ENCODE measurements at places on chromosomes 13 and 19.

- no peak for DNase-seq
These were observed 17.0 kb downstream of the DOCK9 start for GRCh38 chr13:98960606-98961502.

DNA sequence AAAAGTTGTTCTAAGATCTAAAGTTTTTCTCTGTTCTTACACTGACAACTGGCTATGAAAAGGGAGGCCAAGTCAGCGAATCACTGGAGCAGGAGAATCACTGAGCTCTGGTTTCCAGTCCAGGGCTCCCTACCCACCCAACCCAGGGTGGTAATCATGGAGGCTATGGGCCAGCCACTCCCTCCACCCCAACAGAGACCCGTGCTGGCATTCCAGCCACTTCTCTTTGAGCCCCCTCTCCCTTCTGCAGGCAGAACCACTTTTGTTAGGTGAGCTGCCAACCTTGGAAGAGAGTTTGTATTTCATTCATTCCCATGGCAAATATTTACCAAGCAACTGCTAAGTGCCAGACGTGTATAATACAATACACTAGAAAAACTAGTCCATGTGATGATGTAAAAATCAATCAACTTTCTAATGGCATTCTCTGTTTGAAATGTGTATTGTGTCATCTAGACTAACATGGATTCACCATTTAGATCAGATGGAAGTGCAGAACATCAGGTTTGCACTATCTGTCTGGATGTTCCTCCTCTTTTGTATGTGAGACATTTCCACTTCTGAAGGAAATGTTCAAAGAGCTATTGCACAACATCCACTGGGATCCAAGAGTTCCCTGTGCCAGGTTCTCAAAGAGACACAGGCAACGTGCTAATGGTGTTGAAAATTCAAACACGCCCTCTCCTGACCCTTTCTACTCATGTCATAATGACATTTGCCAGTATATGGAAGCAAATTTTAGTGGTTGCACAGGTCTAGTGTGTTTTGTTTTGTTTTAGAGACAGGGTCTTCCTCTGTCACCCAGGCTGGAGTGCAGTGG, 5.3 kb downstream of the MLNR start:
- DNase-seq = no peak

GRCh38 chr13:49980266-49980665, 16.6 kb upstream of the TRIM13 start:
- no peak for DNase-seq

DNA sequence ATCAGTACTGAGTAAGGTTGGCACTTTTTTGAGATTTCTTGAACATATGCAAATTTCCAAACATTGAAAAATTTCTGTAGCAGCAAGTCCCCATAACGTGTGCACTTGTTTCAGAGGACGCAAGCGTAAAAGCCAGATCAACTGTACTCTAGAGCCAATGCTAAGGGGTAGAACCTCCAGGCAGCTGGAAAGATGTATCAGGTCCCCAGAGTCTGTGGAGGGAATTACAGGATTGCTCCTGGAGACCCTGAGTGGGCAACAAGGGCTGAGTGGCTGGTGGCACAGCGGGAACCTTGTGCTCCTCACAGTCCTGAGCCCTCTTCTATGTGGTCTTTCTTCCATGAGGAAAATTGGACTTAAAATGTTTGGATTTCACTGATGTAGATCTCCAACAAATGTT, 53.9 kb upstream of the AMER2 start:
- DNase-seq = no peak

DNA sequence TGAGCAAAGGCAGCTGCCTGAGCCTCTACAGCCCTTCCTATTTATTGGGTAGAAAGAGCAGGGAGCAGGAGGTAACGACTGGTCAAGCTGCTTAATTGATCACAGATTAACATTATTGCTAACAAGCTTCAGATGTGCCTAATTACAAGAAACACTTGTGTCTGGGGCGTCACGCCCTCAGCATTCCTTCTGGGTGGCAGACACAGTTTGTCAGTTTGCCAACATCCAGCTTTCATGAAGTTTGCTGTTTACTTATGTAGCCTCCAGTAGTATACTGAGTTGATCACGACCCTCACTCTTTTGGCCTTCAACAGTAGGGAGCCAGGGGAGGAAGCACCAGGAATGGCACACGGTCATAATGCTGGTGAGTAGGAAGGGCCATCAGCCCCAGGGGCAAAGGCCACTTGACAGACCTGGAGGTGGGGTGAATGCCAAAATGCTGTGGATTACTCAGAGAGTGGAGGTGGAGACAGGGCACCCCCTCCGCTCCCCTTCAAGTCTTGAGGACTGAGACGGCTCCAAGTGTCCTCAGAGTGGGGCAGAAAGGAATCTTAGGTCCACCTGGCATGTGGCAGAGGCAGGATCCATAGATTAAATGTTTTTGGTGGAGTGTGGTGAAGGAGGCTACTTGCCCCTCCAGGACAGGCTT, 34.9 kb upstream of the PSPC1 start:
- DNase-seq = no peak

DNA sequence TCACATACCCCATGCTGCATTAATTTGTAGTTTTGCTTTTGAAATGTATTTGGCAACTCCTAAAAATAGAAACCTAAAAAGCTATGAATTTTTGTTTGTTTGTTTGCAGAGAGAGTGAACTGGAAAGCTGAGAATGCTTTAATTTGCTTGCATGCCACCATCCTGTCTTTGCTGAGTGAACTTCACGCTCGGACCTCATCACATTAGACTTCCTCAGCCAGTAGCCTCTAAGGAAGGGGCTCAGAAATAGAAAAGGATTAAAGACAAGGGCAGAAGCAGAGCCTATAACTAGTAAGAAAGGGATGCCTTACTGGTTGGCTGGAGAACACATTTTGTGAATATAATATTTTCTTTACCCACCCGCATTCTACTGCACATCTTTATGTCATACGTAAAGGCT, 275.1 kb downstream of the DCLK1 start:
- DNase-seq = no peak

- peak; percentile 73 for DNase-seq
These were observed 9.5 kb downstream of the ADAMTSL5 start for GRCh38 chr19:1503089-1503924.

DNA sequence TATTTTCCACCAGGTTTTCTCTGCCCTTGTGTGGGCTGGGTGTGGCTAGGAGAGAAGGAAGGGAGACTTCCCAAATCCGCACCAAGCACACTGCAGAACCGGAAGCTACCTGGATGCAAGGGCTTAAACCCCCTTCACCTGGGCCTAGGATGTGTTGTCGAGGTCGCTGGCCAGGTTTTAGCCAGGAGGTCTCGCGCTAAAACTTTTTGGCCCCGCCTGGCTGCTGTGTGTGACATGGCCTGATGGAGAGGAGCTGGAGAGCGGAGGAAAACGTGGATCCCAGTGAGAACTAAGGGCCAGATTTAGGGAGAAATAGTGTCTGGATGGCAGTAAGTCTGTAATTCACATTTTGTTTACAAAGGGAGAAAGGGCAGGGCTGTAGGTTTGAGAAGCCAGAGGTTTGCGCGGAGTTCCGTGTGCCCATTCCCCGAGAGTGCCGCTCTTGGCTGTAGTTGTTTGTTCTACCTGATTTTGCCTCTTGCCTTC, 3.1 kb upstream of the TSHZ3 start:
- no peak for DNase-seq

- DNase-seq = no peak
These were observed 41.2 kb downstream of the NFIX start for GRCh38 chr19:13036366-13036976.

- DNase-seq = no peak
These were observed 8.4 kb upstream of the ZNF554 start for GRCh38 chr19:2811221-2811722.

- DNase-seq = no peak
These were observed 56.9 kb downstream of the NFIC start for GRCh38 chr19:3423183-3423829.

GRCh38 chr19:18765224-18765623, 25.9 kb downstream of the COMP start:
- no peak for DNase-seq

DNA sequence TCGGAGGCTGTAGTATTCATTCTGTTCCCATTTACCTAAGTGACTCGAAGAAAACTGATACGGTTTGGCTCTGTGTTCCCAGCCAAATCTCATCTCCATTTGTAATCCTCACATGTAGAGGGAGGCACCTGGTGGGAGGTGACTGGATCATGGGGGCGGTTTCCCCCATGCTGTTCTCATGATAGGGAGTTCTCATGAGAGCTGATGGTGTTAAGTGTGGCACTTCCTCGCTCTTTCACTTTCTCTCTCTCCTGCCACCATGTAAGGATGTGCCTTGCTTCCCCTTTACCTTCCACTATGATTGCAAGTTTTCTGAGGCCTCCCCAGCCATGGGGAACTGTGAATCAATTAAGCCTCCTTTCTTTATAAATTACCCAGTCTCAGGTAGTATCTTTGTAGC, 23.5 kb downstream of the SLAIN1 start:
- no peak for DNase-seq

DNA sequence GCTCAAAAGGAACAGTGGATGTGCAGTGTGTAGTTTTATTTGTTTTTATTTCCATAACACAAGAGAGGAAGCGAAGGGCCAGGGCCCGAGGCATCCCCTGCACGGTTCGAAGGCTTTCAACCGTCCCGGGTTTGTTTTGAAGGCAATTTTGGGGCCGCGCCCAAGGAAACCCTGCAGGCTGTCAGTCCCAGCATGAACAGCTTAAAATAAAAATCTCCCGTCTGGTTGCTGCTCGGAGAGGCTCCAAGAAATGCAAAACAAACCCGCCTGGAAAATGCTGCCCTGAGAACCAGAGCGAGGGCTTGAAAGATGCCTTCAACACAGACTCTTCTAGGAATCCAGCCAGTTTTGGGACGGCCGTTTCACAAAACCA, 16.0 kb downstream of the LSM4 start:
- DNase-seq = no peak

DNA sequence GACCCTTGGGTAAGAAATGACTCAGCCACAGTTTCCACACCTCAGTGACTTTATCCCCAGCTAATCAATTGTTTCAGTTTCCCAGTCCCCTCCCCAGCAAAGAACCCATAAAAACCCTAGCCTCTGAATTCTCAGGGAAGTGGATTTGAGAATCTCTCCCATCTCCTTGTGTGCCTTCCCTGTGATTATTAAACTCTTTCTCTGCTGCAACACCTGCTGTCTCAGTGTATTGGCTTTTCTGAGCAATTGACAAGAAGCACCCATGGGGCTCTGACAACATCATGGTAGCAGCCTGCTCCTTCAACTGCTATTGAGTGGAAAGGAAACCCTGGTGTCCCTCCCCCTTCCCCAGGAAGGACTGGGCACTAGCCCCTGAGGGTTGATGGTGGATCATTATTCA, 73.7 kb downstream of the UQCRFS1 start:
- no peak for DNase-seq

GRCh38 chr19:42548552-42548951, 20.3 kb upstream of the CEACAM1 start:
- DNase-seq = no peak

GRCh38 chr13:109333893-109334651, 452.3 kb downstream of the IRS2 start:
- no peak for DNase-seq

- no peak for DNase-seq
These were observed 6.4 kb downstream of the CYP4F2 start for GRCh38 chr19:15891434-15891833.

GRCh38 chr13:31124204-31124603, 37.5 kb downstream of the HSPH1 start:
- DNase-seq = no peak

DNA sequence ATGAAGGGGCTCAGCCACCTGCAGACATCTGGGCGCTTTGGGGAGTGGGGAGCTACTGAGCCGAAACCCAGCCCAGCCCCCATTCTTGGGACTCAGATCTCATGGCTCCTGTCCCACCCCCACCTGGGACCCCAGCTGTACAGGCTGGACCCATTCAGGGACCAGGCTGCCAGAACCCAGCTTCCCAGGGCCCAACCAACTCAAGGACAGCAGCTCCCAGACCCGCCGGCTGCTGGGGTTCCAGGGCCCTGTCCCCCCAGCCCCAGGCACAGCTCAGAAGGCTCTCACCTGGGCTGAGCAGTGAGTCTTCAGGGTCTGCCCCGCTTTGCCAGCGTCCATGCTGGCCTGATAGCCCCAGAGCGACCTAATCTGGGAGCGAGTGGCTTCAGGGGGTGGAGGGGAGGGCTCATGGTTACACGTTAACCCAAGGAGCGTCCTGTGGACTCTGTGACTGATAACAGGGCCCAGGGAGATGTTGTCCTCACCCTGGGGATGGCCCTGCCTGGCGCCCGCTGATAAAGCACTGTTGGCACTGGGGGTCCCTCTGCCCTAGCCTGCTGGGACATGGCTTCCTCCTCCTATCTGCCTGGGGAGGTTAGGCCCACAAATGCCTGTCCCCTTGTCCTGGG, at the start of gene TMEM86B:
Gene TMEM86B (minus strand): TSS at position 361 of the 629 bp plus-strand sequence. CDS start 22 bp downstream, at position 339.
- DNase-seq = peak; percentile 97

DNA sequence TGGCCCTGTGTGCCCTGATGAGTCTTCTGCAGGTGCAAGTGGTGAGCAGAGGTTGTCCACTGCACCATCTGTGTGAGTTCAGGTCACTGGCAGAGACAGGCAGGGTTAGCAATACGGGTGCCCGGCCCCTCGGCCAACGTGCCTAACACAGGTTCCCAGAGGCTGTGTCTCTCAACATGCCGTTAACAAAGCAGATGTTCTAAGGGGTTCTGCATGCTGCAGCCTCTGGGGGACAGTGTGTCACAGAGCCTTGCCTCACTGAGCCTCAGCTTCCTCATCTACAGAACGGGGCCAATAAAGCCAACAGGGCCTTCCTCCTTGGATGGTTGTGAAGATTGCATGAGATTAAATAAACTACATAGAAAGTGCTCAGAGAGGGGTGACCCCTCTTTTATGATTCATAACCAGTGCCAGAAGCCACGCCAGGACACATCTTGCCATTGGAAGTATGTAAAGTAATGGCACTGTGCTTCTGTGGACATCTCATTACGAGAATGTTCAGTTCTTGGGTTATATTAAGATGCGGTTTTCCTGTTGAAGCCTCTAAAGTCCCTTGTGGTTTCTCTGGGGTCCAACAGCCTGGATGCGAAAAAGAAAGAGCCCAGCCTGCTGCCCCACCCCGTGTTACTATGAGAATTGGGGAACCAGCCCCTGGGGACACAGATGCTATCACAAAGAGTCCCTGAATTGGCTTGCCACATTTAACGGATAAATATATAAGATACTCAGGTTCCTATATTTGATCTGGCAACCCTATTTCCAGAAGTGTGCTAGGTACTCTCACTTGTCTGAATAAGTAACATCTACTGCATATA, 11.2 kb upstream of the ARHGEF18 start:
- no peak for DNase-seq

DNA sequence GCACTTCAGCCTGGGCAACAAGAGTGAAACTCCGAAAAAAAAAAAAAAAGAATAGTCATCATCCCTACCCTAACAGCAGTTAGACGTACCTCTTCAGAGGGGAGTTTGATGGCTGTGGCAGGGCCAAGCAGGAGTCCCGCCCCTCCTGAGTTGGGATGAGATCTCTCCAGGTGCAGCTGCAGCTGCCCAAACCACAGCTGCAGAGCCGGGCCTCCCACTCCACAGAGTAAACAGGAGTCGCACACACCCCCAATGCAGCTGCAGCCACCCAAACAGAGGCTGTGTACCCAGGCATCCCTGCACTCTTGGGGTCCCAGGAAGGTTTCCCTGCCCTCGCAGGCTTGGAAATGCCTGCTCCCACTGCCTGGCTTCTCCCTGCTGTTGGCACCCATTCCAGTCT, 17.4 kb upstream of the MLLT1 start:
- DNase-seq = no peak

All from erythroblast (primary cell).